ENCODE measurements at places on chromosomes 13 and 19.

- DNase-seq = no peak
Measured at GRCh38 chr19:7994114-7994513, 11.3 kb downstream of the ELAVL1 start.

DNA sequence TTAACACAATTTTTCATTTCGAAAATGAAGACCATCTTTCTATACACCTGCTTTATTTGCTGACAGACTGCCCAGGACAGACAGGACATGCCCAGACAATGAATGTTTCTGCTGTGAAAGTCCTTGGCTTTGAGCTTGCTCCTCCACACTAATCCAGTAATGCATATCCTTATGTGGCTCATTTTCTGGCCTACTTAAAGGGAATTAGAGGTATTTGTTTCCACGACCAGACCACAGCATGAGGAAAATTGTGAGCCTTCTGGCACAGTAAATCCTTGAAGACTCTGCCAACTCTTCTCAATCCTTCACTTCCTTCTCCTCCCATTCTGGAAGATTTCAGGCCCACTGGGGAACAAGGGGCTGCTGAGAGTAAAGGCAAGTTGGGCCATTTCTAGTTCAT, 25.7 kb downstream of the CCDC70 start:
- no peak for DNase-seq

GRCh38 chr13:34416971-34417380, 525.1 kb upstream of the NBEA start:
- no peak for DNase-seq

GRCh38 chr19:31674503-31675192, 325.4 kb upstream of the TSHZ3 start:
- DNase-seq = no peak

- no peak for DNase-seq
Measured at GRCh38 chr19:5826531-5827341, 12.8 kb downstream of the FUT6 start.

DNA sequence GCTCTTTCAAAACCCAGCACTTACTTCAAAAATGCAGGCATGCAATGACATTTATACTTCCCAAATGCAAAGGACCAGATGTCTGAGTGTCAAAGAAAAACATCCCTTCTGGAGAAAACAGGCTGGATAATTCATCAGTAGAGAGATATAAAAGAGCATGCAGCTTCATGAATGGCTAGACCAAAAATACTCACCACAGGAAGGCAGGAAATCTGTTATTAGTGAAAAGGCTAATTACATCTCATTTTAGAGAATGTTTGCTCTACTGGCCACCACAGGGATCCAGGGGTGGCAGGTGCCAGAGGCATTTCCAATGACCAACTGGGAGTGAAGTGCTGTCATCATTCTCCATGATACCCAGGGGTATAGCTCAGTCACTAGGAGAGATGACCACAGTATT, 106.5 kb downstream of the LHFPL6 start:
- no peak for DNase-seq

DNA sequence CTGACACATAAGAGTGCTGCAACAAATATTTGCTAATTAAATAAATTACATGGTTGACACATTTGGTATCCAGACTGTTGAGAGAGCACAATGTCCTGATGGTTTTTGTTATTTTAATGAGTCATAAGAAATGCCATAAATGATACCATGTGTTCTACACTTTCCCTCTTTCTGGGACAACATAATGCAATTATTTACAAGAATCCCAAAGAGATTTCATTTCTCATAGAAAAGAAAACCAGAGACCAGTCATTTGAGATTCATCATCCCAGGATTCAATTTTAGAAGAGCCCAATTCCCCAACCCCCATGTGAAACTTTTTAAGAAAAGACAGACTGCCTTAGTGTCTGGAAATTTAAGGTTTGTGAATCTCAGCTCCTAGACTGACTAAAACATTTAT, 399.6 kb downstream of the DCT start:
- no peak for DNase-seq

DNA sequence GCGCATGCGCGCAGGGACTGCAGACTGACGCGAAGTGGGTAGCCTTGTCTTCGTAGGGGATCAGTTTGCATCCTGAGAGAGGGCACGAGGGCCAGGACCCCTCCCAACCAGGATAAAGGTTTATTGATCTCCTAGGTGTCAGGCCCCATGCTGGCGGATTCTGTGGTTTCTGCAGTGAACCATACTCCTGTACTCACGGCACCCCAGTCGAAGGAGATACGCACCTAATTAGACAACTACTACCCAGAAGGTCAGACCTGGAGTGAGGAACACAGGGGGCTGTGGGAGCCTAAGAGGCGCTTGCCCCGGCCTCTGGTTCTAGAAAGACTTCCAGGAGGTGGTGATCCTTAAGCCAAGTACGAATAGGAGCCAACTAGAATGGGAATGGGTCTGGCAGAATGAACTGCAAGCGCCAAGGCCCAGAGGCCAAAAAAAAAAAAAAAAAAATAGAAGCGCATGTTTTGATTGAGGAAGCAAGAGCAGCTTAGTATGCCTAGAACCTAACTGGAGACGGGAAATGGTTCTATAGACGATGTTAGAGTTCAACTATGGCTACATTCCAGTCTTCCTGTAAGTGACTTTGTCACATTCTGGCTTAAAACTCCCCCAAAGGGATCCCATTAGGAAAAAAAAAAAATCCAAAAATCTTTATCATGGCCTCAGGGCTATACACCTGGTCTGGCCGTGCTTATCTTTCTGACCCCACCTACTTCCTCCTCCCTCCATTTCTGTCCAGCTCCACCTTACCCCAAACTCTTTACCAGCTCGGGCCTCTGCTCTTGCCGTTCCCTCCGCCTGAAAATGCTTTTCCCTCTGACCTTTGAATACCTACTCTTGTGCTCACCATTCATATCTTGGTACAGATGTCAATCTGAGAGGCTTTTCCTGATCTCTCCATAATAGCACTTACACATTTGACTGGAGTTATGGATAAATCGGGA, 902 bp upstream of the ZNF428 start:
- DNase-seq = no peak

DNA sequence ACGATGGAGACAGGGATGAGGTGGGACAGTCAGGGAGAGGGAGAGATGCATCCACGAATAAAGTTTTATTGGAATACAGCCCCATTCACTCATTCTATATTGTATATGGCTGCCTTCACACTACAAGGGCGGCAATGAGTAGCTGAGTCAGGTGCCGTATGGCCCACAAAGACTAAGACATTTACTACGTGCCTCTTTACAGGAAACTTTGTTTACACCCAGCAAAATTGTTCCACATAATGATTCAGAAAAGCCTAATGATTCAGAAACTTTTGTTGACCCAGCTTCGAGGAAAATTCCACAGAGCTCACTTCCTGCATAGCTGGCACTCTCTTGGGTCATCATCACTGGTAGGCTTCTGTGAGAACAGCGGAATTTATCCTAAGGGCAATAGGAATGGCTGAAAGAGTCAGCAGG, 87.3 kb upstream of the PEG3 start:
- no peak for DNase-seq

DNA sequence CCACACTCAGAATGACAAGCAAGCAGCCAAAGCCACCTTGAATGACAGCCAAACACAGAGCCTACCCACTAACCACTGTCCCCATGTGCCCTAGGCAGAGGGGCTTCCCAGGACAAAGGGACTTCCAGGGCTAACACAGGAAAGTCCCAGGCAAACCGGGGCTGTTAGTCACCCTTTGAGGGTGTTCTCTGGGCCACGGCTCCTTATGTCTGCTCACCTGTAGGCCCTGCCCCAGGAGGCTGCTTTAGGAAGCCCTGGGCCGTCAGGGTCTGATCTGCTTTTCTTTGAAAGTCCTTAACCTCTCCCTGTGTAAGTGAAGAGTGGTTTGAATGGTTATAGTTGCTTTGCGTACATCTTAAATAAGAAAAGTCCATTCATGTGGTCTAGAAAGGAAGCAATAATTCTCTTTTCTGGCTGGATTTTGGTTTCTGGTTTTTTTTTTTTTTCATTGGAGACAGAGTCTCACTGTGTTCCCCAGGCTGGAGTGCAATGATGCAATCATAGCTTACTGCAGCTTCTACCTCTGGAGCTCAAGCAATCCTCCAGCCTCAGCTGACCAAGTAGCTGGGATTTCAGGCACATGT, 161.4 kb downstream of the EFNB2 start:
- DNase-seq = no peak

- DNase-seq = no peak
Measured at GRCh38 chr19:1841209-1841924, 6.9 kb downstream of the REXO1 start.

- no peak for DNase-seq
Measured at GRCh38 chr19:24062190-24062589, 24.8 kb upstream of the ZNF254 start.

DNA sequence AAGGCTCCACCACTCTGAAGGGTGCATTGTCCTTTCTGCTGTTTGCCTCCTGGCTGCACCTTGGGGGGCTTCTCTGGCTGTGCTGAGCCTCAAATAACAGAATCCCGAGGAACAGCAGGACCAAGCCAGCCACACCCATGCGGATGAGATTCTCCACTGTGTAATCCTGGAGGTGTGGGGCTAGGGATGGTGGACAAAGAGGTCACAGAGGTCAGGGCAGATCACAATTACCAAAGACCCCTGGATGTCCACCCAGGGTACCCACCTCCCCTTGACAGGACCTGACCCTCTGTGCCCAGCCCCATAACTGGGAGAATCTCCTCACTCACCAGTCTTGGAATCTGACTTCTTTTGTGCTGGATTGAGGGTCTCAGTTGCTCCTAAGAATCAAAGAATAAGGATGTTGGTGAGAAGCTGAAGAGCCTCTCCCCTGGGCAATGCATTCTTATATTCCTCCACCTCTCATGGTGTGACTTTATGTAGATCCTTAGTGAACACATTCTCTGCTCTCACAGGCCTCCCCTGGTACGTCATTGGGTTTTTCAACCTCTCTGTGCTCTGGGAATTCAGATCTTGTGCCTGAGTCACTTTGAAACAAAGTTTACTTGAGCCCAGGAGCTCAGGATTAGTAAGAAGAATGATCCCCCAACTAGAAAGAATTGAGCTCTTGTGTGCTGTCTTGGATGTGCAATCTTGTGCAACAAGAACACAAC, 5.2 kb downstream of the LILRA4 start:
- DNase-seq = no peak

DNA sequence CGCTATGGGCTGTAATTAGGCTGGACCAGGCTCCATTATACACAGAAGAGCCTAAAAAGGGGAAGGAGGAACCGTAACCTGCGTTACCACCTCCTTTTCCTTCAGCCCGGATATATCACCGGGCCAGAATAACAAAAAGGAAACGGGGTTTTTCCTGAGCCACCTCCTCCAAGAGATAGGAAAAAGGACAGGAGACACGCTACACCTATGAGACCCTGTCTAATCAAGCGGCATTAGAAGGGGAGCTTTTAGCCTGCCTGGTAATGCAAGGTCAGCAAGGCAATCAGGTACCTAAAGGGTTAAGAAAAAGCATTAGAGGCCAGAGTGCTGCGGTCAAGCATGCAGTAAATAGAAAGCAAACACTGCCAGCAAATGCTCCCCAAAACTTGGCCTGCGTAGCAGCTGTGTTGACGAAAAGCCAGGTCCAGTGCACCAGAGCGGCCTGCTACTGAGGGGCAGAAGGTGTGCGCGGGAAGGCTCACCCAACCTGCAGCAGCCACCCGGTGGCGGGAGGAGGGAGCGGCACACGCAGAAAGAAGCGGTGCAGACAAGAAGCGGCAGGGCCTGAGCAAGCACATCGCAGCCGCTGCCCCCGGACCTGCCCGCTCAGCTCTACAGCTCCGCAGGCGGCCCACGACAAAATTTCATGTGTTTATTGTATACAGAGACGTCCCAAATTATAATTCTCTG, 1466.1 kb downstream of the UQCRFS1 start:
- DNase-seq = no peak

GRCh38 chr19:33640773-33641172, 19.0 kb downstream of the CHST8 start:
- DNase-seq = no peak

GRCh38 chr19:38093587-38093986, 130.4 kb downstream of the DPF1 start:
- no peak for DNase-seq

DNA sequence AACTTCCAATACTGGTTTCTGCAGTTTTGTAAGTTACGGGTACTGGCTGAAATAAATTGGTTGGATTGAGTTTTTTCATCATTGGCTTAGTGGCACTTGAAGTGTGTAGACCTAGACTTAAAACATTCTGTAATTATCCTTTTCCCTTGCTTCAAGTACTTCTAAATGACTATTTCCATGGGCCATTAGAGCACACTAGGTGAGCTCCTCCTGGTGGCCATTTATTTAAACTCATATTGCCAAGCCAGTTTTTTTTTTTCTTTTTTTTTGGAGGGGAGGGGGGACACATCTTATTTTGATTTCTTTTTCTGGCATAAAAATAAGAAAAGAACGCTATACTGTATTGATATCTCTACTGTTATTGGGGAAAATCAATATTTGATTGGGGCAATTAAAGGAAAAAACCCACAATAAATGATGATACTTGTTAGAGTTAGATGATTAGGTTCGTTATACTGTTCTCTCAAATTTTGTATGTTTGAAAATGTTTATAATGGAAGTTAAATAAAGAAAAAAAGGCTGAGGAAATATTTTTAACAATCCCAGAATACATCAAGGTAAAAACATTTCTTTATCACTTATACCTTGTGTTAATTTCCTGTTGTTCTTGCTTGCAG, 82.9 kb downstream of the PDS5B start:
- peak; percentile 24 for DNase-seq

DNA sequence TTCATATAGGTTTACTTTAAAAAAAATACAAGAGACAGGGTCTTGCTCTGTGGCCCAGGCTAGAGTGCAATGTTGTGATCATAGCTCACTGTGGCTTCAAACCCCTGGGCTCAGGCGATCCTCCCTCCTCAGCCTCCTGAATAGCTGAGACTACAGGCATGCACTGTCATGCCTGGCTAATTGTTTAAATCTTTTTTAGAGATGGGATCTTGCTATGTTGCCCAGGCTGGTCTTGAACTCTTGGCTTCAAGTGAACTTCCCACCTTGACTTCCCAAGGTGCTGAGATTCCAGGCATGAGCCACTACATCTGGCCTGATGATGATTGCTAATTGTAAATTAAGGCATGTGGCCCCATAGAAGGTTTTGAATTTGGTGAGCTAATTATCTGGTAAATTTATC, 35.4 kb upstream of the ADGRE1 start:
- no peak for DNase-seq

- peak; percentile 40 for DNase-seq
Measured at GRCh38 chr19:45798995-45799517, 6.4 kb upstream of the DMWD start.

DNA sequence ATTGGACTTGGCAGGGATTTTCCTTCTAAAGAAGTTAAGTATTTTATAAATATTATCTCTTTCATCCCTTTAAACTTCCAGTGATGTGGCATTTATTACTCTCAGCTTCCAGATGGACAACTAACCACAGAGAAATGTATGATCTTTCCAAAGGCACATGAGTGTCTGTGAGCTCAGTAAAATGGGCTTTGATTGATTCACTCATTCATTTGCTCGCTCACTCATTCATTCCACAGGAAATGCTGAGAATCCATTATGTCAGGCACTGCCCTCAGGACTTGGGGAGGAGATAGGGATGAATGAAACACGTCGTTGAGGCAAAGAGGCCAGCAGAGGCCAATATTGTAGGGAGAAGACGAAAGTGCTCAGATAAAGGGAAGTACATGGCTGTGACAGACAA, 359.3 kb downstream of the EFNB2 start:
- no peak for DNase-seq

GRCh38 chr13:95540888-95541287, 11.6 kb upstream of the CLDN10 start:
- no peak for DNase-seq

- no peak for DNase-seq
Measured at GRCh38 chr19:58338825-58339558, 12.2 kb downstream of the ZSCAN22 start.
